ENCODE measurements at places on chromosomes 2 and 18.

GRCh38 chr2:152098496-152099366, at the start of gene CACNB4:
TSS of gene CACNB4 (minus strand) at chr2:152099044.
- no peak for DNase-seq

- DNase-seq = no peak
Observed at GRCh38 chr2:97699765-97700444, 13.5 kb upstream of the ZAP70 start.

DNA sequence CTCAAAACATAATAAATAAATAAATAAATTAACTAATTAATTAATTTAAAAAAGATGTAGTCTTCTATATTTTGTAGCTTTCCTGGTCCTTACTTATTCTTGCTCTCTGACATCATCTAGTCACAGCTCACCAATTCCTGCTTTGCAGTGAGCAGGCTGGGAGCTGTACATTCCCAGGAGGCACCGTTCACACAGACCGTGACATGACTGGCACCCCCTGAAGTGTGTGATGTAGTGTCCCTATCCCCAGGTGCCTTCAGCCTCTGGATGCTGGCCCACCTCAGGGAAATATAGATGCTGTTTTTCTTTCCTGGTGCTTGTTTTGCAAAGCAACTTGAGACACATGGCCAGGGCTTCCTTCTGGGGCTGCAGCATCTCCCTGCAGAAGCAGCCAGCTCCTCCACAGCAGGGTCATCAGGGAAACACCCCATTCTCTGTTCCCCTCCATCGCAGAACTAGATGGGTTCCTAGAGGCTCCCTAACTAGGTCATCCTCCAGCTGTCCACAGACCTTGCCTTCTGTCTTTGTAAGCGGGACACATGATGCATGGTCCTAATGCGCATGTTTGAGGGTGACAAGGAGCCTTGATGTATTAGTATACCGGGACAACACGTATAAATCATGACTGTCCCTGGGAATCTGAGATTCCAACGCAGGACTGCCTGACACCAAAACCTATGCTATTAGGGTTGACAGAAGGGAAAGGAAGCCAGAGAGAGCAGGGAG, 76.4 kb downstream of the RHOB start:
- no peak for DNase-seq

- no peak for DNase-seq
Observed at GRCh38 chr2:40282428-40282827, 169.5 kb downstream of the SLC8A1 start.

DNA sequence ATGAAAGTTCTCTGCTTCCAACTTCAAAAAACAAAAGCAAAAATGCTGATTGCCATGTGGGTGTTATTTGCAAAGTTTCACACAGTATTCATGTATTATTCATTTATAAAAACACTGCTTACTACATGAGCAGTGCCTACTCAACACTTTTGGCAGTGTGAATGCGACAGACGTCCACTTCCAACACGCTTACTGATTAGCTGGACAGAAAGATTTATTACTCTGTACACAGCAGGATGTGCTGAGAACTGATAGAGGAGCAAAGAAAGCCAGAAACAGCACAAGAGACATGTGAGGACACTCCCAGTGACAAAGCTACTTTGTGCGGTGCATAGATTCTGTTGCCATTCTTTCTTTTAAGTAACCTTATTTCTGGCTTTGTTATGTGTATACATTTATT, 258.8 kb downstream of the DLGAP1 start:
- no peak for DNase-seq
